ENCODE measurements at places on chromosomes 3 and 15.

- DNase-seq, result no peak
Observed at GRCh38 chr3:39103324-39103693, 4.1 kb downstream of the GORASP1 start.

DNA sequence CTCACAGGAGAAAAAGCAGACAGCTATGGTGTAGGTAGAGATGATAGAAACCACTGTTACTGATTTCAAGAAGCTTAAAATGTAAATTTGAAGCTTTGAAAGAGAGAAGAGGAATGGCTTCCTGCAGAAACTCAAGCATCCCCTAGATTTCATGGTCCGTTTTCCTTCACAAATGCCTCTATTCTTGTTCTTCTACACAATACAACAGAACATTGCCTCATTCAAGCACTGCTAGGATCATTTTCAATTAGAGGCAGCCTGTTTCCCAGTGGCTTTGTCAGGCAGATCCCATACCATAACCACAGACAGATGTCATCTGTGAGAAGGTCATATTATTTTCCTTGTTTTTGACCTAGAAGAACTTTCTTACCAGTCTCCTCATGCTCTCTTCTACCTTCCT, 77.9 kb upstream of the SPRED1 start:
- DNase-seq, result no peak

- DNase-seq, result no peak
Observed at GRCh38 chr3:39090922-39091321, 16.5 kb downstream of the GORASP1 start.

GRCh38 chr3:156643729-156644389, 30.5 kb upstream of the TIPARP start:
- peak; percentile 32 for DNase-seq

GRCh38 chr15:35047528-35047927, 37.6 kb downstream of the NANOGP8 start:
- no peak for DNase-seq

GRCh38 chr15:58453931-58454793, 22.4 kb downstream of the LIPC start:
- peak; percentile 63 for DNase-seq

GRCh38 chr3:20194793-20195460, 8.9 kb upstream of the SGO1 start:
- no peak for DNase-seq

DNA sequence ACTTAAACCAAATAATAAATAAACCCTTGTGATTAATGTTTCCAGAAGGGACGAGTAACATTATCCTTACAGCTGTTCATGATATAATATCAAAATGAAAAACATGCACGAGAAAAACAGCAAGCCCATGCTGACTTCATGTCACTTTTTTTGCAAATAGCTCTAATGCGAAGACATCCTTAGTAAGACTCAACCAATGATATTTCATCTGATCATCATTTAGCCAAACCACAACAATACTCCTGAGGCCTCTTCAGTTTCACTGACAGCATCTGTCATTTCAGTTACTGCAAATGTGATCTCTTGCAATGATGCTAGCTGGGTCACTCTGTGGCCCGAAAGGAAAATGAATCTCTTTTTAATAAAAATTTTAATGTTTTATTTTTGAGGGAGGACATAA, 74.0 kb downstream of the POLR2M start:
- no peak for DNase-seq

GRCh38 chr3:17035033-17035432, 150.3 kb downstream of the PLCL2 start:
- no peak for DNase-seq

DNA sequence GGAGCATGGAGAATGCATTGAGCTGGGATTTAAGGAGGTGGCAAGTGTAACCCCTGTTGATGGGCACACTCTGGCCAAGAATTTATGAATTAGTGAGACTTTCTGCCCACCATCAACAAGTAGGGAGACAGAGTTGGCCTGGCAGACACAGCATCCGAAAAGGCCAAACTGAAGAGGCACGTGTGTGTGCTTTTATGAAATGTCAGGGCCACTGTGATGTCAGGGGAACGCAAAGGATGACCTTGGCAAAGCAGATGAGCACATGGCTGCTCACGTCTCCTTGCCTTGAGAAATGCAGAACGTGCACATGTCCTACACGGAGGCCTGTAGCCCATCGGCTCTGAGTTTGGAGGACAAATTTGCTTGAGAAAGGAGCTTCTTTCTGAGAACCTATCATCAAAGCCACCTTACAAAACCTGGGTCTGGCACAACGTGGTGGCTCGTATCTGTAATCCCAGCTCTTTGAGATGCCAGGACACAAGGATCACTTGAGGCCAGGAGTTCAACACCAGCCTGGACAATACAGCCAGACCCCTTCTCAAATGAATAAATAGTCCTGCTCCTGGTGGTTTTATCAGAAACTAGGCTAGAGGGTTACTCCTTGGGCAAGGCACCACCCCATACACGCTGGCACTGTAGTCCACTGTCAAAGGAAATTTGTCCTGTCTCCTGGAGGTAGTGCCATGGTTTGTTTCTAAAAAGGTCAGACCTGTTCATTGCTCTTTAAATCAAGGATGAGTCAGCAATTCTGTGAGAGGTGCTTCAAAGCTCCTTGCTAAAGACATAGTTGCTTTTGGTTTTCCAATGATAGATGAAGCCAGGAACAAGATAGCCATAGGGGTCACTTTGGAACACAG, 941 bp upstream of the SH3BP5 start:
- no peak for DNase-seq

GRCh38 chr3:171658841-171659240, 151.4 kb downstream of the PLD1 start:
- no peak for DNase-seq

GRCh38 chr3:44125246-44125645, 116.4 kb upstream of the TOPAZ1 start:
- DNase-seq, result no peak

DNA sequence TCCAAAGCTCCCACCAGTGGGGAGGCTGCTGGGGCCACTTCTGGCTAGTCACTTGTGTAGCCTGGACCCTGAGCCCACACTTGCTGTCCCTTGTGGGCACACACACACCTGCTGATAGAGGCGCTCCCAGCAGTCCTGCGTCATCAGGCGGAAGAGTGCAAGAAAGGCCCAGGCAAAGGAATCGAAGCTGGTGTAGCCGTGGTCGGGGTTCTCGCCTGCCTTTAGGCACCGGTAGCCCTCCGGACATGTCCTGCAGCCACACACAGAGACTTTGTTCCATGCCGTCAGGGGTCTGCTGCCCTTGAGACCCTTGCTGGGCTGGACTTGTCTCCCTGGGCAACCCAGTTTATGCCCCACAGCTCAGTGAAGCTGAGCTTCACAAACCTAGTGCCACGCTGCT, 42.9 kb downstream of the SCN5A start:
- no peak for DNase-seq

Data from stimulated activated CD8-positive, alpha-beta memory T cell treated with anti-CD3 and anti-CD28 coated beads, Interleukin-15, amount 100 ng/mL, for 48 hours (primary cell).